Fibroblast of the aortic adventitia (primary cell): ENCODE measurements at places on chromosomes 12 and 14. TPM values are rescaled to one million over a fixed set of nuclear protein-coding genes. Genes with fewer than 3 reads are reported as not detected.

The KRT6B gene
- total RNA-seq = not detected in 2 replicates

The NEUROD4 gene
- not detected in 2 replicates for total RNA-seq

The TCL1B gene
- total RNA-seq = 0.98 TPM in 1 of 2 replicates, not detected in the other

The CLEC14A gene
- total RNA-seq = 0.63 and 4.5 TPM in 2 replicates

The DPF3 gene
- total RNA-seq = 1.3 and 16.3 TPM in 2 replicates

The GPD1 gene
- 0.36 TPM in 1 of 2 replicates, not detected in the other for total RNA-seq
